Activated naive CD4-positive, alpha-beta T cell (primary cell): ENCODE measurements at places on chromosomes 5 and 9.

DNA sequence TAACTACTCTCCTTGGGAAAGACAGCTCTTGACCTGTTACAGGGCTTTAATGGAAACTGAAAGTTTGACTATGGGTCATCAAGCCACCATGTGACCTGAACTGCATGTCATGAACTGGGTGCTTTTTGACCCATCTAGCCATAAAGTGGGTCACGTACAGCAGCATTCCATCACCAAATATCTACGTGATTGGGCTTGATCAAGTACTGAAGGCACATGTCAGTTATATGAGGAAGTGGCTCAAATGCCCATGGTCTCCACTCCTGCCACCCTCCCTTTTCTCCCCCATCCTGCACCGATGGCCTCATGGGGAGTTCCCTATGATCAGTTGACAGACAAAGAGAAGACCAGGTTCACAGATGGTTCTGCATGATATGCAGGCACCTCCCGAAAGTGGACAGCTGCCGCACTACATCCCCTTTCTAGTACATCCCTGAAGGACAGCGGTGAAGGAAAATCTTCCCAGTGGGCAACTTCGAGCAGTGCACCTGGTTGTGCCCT is 7.3 kb upstream of the FCN1 start:
- DNase-seq, result no peak

DNA sequence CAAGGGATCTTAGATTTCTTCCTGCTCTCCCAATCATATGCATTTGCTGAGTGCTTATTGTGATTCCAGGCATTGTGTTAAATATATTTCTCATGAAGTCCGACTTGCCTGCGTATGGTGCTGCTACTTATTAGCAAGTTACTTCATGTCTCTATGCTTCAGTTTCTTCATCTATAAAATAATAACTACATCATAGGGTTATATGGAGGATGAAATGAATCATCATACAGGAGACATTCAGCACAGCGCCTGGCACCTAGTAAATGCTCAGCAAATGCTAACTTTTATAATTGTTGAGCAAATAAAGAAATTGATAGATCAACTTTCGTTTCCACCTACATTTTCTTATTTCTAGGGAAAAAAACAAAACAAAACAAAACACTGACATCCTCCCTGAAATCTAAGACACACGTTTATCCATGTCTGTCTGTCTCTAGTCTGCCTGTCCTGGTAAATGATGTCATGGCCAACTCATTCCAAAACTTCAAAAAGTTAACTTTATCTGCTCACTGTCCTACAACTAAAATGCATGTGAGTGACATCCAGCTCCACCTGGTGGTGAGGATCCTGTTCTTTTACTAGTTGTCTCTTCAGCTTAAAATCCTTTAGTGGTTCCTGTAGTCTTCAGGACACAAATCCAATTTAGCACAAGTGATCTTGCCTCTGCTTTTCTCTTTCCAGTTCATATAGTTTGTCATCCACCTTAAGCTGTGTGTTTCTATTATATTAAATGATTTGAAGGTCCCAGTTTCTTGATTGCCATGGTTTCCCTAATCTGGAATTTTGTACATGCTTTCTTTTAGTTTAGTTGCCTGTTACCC is 27.7 kb downstream of the PPP3R2 start:
- DNase-seq, result no peak

GRCh38 chr5:144671066-144671465 is 500.4 kb downstream of the KCTD16 start:
- DNase-seq, result no peak

GRCh38 chr9:84381508-84381907 is 41.0 kb upstream of the SLC28A3 start:
- DNase-seq, result no peak

DNA sequence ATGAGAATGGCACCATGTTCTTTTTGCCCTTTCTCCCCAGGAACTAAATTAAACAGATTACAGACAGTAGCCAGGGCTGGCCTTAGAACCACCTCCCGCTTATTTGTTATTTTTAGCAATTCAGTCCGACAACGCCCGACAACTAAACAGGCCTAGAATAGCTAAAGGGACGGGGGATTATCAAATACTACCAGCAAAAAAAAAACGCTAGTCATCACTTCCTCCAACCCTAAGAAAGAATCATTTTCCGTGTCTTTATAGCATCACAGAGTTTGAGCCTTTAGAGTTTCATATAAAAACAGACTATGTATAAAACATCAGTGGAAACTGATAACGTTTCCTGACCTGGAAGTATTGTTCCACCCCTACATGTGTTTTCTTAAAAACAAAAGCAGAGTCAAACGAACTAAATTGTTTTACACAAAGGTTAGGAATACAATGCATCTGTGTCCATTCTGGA is 35.3 kb downstream of the PFDN1 start:
- no peak for DNase-seq

DNA sequence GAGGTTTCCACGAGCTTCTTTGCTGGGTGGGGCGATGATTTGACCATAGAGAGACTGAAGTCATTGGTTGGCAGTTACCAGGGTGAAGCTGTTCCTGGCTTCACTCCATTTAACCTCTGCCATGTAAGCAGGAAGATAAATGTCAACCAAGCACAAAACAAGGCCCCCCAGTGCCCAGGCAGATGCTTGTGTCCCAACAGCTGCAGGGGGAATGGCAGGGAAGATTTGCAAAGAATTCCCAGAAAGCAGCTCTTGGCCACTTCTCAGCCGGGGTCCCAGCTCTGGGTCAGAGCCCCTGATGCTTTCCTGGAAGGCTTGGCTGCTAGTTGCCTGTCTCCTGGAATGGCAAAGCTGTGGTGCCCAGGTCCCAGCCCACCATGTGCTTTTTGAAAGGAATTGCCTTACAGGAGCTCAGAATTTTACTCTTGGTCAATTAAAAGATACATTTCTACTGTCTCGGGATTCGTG is 383.4 kb downstream of the ENC1 start:
- no peak for DNase-seq

DNA sequence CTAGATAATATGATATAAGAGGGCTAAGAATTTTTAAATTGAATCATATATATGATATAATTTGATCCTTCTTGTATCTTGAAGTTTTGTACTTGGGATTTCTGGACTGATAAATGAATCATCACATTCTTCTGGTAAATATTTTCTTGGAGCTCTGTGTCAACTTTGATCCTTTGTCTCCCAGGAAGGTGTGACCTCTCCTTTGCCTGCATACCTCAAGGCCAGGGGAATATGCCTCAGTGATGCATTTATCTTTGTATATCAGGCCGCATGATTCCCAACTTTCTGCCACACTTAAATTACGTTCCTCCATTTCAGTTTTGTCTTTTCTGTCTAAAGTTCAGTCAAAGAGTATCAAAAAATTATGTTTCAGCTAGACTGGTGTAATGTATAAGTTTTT is 101.2 kb downstream of the NLN start:
- DNase-seq, result no peak

GRCh38 chr5:148811756-148812155 is 14.7 kb upstream of the ADRB2 start:
- DNase-seq, result no peak

- no peak for DNase-seq
Observed at GRCh38 chr9:122394265-122395125, 23.7 kb downstream of the PTGS1 start.

GRCh38 chr9:69054989-69055388 is 19.4 kb downstream of the FXN start:
- no peak for DNase-seq

DNA sequence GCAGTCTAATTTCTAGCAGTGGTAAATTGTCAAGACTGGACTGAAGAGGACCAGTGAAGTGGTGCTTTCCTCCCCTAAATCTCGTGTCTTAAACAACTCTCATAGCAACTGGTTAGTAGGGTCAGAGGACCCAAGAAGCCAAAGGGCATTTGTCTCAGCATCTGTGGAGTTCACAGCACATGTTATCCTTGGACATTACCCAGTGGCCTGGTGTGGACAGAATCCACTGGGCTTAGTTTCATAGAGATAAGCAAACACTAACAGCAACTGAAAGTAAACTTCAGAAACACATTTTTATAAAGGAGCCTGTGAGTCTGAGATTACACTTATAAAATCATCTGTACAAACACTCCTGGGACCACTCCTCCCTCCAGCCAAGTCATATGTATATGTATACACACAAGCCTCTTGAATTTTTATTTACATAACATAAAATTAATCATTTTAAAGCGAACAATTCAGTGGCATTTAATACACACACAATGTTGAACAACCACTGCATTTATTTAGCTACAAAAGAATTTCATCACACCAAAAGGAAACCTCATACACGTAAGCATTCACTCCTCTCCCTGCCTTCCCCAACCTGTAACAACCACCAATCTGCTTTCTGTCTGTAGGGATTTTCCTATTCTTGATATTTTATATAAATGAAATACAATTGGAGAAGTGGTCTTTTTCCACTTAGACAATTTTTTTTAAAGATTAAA is 457.8 kb downstream of the RASEF start:
- DNase-seq, result no peak
